ENCODE measurements at places on chromosomes 16 and 17.

GRCh38 chr17:4631836-4632580 lies 9.5 kb downstream of the ALOX15 start:
- DNase-seq = no peak

DNA sequence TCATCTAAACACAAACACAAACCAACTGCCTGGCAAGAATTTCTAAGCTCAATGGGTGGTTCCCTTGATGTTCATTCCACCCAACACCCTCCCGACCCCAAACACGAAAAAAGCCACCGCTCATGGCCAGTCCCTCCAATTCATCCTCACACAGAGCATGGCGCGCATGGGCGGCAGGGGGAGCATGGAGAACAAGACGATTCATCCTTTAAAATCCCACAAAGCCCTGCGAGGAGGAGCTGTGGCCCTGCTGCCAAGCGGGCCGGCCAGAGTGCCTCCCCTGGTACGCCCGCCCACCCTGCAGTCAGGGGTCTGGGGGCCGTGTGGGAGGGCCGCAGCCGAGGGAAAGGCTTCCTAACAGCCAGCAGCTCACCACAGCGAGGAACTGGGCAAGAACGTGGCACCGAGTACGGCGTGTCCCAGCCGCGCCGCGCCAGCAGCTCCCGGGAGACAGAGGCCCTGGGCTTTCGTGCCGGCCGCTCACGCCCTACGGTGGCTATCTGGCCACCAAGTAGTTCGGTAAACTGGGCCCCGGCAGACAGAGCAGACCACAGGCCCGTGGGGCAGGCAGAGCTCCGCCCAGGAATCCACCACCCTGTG lies 60.9 kb downstream of the KLHDC4 start:
- DNase-seq = no peak

DNA sequence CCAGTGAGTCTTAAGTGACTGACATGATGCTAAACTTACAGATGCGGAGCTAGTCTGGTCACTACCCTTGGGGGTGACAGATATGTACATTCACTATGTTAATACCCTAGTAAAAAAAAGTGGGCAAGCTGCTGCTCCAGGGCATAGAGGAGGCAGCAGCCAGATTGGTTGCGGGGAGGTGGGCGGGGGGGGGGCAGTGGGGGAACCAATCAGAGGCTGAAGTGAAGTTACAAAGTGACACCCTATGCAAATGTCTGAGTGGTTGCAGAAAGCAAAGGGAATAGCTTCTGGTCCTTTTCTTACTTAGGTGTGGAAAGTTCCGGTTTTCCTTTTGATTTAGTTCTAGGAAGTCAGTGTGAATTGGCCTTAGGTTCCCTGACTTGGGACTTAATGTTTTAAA lies 12.1 kb downstream of the NDEL1 start:
- no peak for DNase-seq

DNA sequence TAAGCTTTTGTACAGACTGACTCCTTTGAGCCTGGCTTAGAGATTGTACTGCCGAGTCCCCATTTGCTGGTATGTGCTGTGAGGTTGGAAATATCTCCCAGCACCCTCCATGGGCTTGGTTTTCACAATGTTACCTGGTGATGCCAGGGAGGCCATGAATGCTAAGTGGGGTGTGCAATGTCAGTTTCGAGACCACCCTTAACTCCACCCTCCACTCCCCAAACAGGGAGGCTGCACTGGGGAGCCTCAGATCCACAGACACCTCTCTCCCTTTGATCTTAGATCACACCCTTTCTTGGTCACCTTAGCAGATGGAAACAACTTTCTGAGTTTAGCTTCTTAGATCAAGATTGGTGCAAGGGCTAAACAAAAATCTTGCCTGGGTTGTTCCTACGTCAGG lies 28.6 kb upstream of the PIK3R6 start:
- no peak for DNase-seq

GRCh38 chr16:83738923-83739503 lies 68.8 kb upstream of the HSBP1 start:
- DNase-seq = no peak

- peak; percentile 5 for DNase-seq
Observed at GRCh38 chr17:30950669-30951399, 20.0 kb upstream of the RNF135 start.

- DNase-seq = no peak
Observed at GRCh38 chr16:2358811-2359210, 18.3 kb upstream of the ABCA3 start.

DNA sequence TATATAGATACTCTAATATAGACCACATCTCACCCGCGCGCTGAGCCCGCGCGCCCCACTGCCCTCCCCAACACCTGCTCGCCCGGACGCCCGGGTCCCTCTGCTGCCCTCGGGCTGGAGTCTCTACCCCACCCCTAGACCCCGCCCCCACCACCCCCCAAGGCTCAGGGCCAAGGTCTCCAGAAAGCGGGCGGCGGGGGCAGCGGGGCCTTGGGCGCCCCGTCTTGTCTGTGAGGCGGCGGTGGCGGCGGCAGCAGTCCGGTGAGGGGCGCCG lies 2.6 kb downstream of the HES7 start:
- DNase-seq = no peak

GRCh38 chr17:64441772-64442540 lies 7.0 kb upstream of the MILR1 start:
- no peak for DNase-seq

DNA sequence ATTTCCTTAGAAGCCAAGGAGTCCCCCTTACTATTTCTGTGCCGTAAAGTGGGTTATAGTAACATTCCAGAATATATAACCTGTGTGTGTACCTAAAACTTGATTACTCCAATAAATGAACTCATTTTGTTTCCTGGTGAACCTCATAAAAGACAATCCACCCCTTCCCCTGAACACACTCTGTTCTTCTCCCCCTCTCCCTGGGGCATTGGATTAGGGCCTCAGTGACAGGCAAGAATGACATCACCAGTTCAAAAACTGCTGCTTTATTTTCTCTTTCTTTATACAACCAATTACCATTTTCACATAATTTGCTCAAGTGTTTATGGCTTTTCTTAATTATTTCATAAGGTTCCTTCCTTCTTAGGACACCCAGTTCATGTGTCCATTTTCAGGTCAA lies 17.4 kb downstream of the AARSD1 start:
- no peak for DNase-seq

DNA sequence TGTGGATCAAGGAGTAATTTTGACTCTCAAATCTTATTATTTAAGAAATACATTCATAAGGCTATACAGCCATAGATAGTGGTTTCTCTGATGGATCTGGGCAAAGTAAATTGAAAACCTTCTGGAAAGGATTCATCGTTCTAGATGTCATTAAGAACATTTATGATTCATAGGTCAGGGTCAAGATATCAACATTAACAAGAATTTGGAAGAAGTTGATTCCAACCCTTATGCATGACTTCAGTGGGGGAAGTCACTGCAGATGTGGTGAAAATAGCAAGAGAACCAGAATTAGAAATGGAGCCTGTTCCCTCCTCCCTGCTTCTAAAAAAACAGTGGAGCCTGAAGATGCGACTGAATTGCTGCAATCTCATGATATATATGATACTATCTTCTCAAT lies 36.6 kb upstream of the HNF1B start:
- no peak for DNase-seq

DNA sequence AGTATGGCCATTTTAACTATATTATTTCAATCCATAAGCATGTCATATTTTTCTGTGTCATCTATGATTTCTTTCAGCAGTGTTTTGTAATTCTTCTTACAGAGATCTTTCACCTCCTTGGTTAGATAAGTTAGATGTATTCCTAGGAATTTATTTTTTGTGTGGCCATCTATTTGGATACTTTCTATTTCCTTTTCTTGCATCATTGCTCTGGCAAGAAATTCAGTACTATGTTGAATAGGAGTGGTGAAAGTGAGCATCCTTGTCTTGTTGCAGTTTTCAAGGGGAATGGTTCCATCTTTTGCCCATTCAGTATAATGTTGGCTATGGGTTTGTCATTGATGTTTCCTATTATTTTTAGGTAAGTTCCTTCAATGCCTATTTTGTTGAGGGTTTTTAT lies 15.1 kb upstream of the ABCA9 start:
- no peak for DNase-seq

- no peak for DNase-seq
Observed at GRCh38 chr16:66366433-66367299, at the start of gene CDH5. CDH5 (plus strand) TSS chr16:66366691; CDS start chr16:66379338, 12,647 bp downstream.

Measured in occipital lobe (tissue), 3 donors.